ENCODE measurements at places on chromosomes 6 and 20.
A peak's percentile ranks its signal among the peaks of the same experiment; 100 is the strongest.

DNA sequence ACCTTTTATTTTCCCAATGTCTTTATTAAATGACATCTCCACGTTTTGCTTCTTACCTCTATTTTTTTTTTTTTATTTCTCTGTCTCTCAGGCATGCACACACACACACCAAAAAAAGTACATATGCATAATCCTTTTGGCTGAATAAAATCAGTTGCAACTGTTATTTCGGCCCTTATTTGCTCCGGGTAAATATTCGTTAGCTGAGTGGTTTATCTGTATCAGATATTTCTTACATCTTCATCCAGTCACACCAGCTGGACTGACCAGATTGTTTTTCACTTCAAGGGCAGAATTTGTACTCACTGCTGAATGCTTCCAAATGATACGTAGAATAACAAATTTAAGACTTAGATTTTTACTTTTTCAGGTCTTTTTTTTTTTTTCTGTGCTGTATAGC lies 45.5 kb downstream of the PTPN1 start:
- DNase-seq: no peak

GRCh38 chr20:56257604-56258003 lies 9.1 kb downstream of the MC3R start:
- no peak for DNase-seq

DNA sequence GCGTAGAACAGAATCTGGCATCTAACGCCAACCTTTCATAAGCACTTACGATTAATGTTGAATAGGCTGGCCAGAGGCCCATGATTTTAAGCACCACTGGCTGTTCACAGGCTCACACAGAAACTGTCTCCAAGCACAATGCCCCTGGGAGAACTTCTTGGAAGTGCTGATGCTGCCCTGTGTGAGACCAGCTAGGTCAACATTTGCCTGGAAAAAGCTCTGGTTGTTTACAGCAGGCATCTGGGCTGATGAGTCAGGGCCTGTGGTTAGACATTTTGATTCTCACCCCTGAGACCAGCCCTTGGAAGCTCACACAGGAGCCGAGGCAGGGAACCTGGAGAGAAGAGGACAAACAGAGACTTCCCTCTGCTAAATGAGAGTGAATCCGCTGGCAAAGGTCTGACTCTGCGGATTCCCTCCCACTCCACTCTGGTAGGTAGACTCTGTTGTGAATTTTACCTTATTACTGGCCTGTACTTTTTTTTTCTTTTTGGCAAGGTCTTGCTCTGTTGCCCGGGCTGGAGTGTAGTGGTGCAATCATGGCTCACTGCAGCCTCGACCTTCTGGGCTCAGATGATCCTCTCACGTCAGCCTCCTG lies 6.8 kb upstream of the SULF2 start:
- DNase-seq: no peak

- DNase-seq: no peak
Measured at GRCh38 chr6:158414851-158415262, 102.6 kb downstream of the TULP4 start.

- DNase-seq: no peak
Measured at GRCh38 chr6:65052626-65053025, 654.4 kb downstream of the EYS start.

- no peak for DNase-seq
Measured at GRCh38 chr6:29759457-29759856, 36.2 kb downstream of the HLA-F start.

DNA sequence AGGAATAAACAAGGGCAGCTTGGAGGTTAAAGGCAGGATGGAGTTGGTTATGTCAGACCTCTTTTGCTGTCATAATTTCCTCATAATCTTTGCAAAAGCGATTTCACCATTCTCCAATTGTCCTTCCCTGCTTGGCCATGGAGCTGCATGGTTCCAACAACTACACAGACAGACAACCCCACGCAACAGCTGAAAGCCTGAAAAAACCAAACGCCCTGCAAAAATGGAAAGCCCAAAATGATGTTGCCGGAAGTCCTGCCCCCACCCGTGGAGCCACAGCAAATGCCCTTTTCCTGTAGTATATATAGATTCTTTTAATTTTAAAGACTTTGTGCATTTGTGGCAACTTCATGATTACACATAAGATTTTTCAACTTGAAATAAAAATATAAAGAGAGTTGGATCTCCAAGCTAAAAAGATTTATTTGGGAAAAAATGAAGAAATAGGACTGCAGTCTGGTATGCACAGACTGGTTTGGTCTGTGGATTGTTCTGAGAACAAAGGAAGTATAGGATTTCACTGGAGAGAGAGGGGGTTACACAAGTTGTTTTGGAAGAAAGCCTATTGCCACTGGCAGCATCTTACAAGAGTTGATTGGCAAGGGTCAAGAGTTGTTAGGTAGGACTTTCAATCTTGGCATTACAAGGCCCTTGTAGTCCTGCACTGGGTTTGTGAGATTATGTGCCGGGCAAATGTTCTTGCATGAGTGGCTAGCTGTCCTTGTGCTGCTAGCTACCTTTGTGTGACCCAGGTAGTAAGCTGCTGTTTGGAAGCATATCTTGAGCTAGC lies 190.0 kb downstream of the C6orf118 start:
- DNase-seq: no peak

DNA sequence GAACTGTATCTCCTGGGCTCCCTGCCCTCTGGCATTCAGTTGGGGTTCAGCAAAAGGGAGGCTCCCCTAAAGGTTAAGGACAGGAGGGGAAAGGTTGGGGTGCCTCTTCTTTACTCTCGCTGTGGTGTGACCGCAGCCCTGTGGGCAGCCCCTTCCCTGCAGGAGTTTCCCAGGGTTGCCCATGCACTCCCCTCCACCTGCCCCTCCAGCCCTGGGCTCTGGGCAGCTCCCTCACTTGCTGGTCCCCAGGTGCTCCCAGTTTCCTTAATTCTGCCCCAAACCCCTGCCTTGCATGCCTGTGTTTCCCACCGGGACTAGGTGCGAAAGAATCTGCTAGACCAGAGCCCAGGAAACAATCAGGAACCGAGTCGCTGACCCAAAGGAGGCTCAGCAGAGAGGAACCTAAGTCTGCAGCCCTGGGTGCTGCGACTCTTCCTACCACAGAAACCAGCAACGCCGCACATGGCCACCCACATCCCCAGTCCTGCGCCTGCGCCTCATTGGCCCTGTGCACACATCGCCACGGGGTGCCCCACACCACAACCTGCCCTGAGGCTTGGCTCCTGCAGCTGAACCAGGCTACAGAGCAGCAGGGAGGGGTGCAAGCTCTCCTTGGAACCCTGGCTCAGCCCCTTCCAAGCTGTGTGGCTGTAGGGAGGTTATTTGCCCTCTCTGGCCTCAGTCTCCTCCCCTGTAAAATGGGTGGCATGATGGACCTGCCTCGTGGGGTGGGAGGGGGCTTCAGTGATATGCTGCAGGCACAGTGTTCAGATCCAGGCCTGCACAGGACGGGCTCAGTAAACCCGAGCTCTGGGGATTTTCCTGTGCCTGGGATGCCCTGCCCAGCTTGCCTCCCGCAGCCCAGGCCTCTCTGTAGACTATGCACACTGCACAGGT lies 487.6 kb downstream of the PREX1 start:
- no peak for DNase-seq

- peak; percentile 19 for DNase-seq
Measured at GRCh38 chr20:48904566-48905296, 16.8 kb upstream of the ARFGEF2 start.

DNA sequence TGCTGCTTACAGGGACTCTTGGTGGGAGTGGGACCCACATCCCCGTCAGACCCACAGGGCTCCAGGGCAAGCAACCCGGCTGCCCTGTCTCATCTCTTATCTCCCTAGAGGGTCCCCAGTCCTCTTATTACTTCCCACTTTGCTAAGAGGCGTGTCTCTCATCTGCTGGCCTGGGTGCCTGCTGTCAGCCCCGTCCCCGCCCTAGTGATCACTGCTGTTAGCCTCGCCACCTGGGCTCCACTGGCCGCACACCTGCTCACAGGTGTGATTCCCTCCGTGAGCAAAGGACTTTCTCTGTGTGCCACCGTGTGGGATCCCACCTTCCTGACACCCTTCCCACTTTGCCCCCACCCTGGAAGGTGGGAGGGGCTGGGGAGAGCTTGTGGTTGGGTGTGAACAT lies 57.6 kb downstream of the TCP11 start:
- no peak for DNase-seq

- no peak for DNase-seq
Measured at GRCh38 chr20:10731190-10731965, 57.6 kb upstream of the JAG1 start.

GRCh38 chr6:159693894-159694545 lies 979 bp upstream of the SOD2 start:
- no peak for DNase-seq

- no peak for DNase-seq
Measured at GRCh38 chr20:45843506-45843905, 9.9 kb downstream of the SNX21 start.

GRCh38 chr20:43541214-43541613 lies 17.6 kb upstream of the SGK2 start:
- DNase-seq: no peak

DNA sequence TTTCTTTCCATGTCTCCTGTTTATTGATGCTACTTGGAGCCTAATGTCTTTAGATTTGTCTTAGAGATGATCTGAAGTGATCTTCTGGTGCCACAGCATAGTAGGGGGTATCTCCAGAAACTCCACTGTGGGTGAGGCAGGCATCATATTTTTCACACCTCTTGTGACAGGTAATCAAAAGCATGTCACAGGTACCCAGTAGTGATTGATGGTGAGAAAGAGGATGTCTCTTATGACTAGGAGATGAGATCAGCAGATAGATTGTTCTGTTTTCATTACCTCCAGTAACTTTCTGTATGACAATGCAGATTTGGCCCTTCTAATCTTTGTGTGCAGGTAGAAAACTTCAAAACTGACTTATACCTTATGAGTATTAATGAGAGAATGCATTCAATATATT lies 13.5 kb downstream of the NCOA7 start:
- DNase-seq: no peak

DNA sequence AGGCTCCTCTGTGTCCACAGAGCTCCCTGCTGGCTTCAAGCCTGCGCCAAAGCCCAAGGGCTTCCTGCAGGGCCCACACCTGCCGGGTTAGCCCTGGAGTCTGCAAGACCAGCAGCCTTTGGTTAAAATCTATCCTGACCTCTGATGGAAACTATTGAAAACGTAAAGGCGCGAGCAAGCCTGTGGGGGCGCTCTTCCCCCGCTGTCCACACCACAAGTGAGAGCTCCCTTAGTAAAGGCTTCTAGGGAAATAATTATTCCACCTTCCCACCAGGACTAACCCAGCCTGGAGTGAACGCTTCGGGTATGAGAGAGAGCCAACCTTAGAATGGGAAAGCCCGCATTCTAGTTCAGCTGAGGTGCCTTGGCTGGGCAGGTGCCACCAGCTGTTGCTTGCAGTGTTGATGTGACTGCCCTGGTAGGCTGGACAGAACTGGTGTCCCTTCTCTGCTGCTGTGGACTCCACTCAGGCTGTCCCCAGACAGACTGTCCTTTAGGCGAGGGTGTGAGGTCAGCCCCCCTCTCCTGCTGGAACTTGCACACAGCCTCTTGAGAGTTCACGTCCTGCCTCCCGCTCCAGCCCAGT lies 68.7 kb downstream of the SYTL3 start:
- no peak for DNase-seq

DNA sequence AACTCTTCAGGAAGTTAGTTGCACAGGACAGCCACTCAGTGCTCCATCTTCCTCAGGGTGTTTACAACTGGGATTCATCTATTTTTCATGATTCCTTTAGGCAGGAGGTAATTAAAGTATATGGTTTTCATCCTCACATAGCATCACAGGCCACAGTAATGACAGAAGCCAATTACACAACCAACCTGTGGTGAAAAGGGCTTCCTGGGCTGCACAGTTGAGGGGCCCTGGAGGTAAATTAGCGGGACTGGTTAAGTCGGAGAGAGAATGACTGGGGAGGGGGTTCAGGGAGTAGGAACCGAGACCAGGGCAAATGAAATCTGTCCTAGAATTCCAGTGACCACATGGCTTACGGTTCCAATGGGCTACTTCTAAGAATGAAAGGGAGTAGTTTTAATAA lies 37.0 kb downstream of the BAK1 start:
- no peak for DNase-seq

- DNase-seq: no peak
Measured at GRCh38 chr6:115159733-115160132, 816.9 kb upstream of the HS3ST5 start.

DNA sequence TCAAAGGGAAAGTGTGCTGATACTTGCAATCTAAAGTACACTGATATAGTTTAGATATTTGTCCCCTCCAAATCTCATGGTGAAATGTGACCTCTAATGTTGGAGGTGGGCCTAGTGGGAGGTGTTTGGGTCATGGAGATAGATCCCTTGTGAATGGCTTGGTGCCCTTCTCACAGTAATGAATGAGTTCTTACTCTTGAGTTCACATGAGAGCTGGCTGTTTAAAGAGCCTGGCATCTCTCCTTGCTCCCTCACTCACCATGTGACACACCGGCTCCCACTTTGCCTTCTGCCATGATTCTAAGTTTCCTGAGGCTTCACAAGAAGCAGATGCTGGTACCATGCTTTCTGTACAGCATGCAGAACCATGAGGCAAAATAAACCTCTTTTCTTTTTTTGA lies 78.1 kb downstream of the REPS1 start:
- DNase-seq: no peak

GRCh38 chr20:46670585-46671584 lies 18.4 kb downstream of the TP53RK start:
- DNase-seq: no peak

- DNase-seq: no peak
Measured at GRCh38 chr20:10667560-10668167, 6.1 kb downstream of the JAG1 start.

GRCh38 chr6:21845018-21845417 lies 251.5 kb downstream of the SOX4 start:
- DNase-seq: no peak

- no peak for DNase-seq
Measured at GRCh38 chr6:35492258-35492973, 4.5 kb downstream of the TEAD3 start.

- no peak for DNase-seq
Measured at GRCh38 chr6:91358986-91359385, 772.1 kb upstream of the MAP3K7 start.

DNA sequence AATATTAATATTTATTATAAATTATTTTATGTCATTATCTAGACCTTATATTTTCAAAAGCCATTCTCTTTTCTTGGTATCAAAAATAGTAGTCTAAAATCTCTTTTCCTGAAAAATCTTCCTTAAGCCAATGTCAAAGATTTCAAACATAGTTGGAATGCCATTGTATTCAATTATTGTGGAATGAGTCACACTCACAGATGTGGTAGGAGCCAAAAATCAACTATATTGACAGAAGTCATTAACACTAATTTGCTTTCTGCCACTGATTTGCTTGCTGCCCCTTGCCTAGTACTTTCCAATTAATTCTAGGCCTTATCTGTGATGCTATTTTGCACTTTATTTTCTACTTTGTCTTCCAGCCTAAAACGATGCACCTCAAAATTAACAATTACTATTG lies 1326.3 kb upstream of the GJE1 start:
- DNase-seq: no peak

DNA sequence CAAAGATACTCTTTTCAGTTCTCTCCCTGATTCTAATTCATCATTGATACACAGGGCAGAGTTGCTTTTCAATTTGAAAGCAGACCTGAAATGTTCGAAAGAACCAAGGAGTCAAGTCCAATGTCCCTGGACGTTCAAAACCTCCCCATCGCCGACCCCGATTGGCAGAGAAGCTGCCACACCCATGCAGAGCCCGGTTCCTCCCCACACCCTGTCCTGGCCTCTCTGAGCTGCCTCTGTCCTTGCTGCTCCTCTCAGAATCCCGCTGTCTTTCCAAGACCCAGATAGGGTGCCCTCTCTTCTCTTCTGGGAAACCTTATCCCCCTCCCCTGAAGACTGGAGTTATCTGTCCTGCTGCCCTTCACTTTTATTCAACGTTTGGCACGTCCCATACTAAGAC lies 52.3 kb upstream of the CITED2 start:
- no peak for DNase-seq

GRCh38 chr6:3247255-3248146 lies 11.2 kb upstream of the PSMG4 start:
- DNase-seq: peak; percentile 72

Measured in substantia nigra (tissue), 51 donors.